Stimulated activated CD4-positive, alpha-beta T cell treated with anti-CD3 and anti-CD28 coated beads, Interleukin-15, amount 100 ng/mL, for 1 hour (primary cell): ENCODE measurements at places on chromosomes 3 and 15.

DNA sequence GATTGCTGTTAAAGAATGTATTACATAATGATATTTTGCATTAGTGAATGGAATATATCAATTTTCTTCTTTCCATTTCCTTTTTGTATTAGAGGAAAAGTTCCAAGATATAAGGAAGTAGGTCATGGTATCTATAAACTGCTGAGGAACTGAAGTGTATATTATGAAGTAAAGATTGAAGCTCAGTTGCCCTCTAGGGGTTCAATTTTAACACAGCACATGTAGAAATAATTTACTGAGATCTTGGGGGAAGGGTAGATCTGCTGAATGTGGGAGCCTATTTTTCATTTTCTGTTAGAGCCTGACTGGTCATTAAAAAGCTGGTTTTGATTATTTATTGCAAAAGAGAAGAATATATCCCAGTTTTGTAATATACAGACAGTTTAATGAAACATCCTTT, 45.2 kb downstream of the CMC1 start:
- DNase-seq = no peak

GRCh38 chr3:139434764-139435307, 41.5 kb downstream of the RBP2 start:
- DNase-seq = no peak

- no peak for DNase-seq
Measured at GRCh38 chr3:183161552-183162336, 790 bp downstream of the LAMP3 start.

GRCh38 chr3:88626456-88627120, 476.8 kb downstream of the C3orf38 start:
- no peak for DNase-seq

- DNase-seq = no peak
Measured at GRCh38 chr3:9380014-9380413, 17.2 kb downstream of the THUMPD3 start.

DNA sequence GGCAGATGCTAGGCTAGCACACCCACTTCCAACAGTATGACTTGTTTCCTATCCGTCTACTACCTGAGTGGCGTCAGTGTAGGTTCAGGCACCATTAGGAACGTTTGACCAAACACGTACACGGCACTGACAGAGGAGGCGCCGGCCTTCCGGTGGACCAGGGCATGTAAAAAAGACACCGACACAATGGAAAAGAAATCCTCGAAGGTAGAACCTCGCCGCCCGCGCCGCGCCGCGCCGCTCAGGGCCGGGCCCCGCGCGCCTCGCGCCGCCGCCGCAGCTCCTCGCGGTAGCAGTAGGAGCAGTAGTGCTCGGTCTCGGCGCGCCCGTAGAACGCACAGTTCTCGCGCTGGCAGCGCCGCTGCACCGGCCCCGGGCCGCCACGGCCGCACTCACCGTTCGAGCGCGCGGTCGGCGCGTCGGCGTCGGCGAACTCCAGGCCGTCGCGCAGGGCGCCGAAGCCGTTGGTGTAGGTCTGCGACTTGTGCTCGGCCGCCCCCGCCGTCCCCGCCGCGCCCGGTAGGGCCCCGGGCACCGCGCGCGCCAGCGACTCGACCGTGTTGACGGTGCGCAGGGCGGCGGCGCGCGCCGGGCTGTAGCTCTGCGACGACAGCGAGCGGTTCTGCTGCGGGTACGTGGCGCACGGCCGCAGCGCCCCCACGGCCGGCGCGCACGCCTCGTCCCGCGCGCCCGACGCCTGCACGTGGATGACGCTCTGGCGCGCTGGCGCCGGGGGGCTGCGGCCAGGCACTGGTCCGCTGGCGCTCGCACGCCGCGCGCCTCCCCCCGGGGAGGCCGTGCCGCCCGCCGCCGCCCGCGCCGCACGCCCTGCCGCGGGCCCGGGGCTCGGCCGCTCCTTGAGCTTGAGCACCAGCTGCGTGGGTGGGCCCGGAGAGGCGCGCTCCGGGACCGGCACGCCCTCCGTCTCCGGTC, 156.7 kb downstream of the KLF13 start:
- DNase-seq = no peak

GRCh38 chr15:60803059-60803458, 324.1 kb upstream of the ICE2 start:
- DNase-seq = no peak

- no peak for DNase-seq
Measured at GRCh38 chr3:129046037-129046731, 14.4 kb upstream of the GP9 start.

DNA sequence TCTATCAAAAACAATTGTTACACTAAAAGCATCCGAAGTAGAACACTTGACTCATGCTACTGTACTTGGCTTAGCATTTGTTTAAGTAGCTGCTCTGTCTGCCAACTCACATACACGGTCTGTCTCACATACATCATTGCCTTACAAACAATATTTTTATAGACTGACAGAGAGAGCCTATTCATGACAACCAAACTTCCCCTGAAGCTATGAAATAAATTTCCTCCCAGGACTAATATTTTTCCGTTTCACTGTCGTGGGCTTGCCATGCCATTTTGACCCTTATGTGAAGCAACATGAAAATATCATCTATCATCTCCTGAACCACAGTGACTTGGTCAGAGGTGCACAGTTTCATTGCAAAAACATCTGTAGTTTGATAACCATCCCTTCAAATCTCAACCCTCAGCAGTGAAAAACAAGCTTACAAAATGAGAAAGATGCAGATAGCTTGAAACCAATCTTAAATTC, 66.5 kb upstream of the PYGO1 start:
- no peak for DNase-seq

DNA sequence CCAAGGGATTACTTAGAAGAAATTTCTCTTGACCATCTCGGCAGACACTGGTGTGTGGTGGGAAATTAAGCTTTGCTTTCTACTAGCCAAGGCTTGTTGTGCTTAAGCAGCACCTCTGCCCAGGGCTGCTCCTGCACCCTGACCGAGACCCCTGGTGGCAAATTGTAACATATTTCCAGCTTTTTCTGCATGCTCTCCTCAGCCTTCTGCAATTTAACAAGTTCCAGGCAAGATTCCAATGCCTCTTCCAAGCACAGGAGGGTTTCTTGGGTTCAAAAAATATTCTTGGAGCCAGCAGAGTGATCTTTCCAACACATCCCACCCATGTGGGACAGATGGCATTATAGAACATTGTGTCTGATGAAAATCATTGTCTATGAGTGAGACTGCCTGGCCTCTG, 210.5 kb downstream of the CLSTN2 start:
- DNase-seq = no peak

GRCh38 chr15:96158938-96159337, 171.6 kb upstream of the NR2F2 start:
- DNase-seq = no peak

GRCh38 chr15:63045879-63046278, 3.3 kb downstream of the TPM1 start:
- no peak for DNase-seq

DNA sequence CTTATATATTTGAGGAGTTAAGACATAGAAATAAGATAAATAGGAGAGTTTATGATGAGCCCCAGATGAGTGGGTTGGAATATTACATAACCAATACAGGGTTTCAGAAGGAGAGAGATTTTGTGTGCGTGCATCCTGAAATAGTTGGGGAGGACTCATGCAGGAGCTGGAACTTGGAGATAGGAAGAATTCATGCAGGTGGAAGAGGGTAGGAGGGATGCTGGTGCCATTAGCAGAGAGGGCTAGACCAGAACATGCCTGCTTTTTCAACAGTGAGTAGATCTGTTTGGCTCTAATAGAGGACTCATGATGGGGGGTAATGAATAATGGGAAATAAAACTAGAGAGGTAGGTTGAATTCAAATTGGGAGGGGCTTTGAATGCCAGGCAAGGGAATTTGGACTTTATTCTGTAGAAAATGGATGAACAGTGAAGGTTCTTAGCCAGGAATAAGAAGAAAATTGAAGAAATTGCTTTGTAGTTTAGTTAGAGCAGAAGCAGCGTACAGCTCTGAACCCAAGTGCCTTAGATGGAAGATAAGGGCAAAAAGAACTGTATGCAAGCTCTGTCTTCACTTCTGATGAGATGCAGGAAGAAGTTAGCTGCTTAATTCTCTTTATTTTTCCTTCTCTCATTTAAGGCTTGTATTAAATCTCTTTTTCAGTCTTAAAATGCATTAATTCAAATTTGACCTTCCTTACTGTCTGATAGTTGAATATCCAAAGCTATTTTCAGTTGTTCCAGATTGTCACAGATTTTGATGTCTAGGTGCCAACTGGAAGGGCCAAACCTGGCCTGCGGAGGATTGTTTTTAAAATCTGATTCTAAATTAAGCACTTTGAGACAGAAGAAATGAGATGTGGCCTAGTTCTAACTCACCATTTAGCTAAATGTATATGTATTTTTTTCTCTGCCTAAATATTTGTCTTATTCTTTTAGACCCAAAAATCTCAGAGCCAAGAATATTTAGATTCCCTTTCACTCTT, 86.3 kb downstream of the PPM1L start:
- no peak for DNase-seq

DNA sequence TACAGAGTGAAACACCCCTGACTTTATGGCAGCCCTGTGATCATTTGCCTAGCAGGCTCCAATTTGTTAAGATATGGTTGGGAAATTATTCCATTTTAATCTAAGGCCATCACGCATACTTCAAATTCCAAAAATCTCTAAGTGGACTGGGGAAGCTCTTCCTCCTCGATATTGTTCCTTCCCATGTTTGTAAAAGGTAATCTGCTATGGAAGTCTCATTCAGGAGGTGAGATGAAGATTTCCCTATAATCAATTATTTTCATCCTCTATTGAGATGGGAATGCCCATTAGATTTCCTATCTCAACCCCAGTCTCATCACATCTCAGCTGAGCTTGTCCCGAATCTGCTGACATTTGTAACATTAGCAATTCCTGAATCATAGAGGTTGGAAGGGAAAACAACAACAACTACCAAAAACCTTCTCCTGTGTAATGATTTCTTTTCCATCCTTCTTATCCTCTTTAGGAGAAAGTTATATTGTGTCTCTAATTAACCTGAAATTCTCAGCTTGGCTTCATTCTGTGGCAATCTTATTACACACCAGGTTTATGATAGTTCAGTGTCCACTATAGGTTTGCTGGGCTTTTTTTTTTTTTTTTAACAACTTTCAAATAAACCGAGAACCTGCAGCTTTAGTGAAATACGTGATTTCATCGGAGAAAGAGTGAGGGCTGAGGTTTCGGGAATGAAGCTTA, 2.2 kb upstream of the NR2F2 start:
- DNase-seq = no peak

- no peak for DNase-seq
Measured at GRCh38 chr3:24493746-24494617, 668 bp downstream of the THRB start.

DNA sequence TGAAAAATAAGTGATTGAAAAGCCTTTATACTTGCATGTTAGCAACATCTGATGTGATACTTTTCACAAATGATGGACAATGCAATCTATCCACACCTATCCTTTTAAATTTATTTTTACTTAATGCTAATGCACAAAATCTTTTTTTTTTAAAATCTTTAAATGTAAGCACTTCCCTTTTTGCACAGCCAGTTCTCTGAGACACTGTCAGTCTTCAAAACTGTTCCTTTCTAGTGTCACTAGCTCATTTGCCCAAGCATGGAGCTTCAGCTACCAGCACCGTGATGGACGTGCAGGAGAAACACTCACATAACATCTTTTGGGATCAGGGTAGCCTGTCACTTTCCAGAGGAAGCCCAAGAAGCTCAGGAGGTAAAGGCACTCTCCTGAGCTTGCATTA, 50.1 kb downstream of the NR1D2 start:
- no peak for DNase-seq

GRCh38 chr3:123071146-123071545, 4.3 kb downstream of the PDIA5 start:
- DNase-seq = no peak

DNA sequence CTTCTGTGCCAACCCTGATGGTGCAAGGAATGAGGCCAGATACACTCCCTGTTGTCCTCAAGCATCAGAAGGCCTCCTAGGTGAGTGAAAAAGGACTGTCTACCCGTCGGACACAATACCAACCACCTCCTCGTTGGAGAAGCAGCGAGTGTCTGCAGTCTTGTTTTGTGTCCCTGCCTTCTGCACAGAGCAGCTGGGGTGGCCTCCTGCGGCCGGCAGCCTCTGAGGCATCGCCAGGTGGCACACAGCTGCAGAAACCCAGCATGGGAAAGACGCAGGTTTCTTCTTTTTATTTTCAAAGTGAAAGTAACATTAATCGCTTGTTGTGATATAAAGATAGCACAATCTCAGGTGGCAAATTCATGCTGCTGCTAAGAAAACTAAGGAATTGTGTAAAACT, 509.9 kb downstream of the OCA2 start:
- no peak for DNase-seq

- DNase-seq = no peak
Measured at GRCh38 chr15:74167891-74168331, 5.6 kb upstream of the ISLR start.

DNA sequence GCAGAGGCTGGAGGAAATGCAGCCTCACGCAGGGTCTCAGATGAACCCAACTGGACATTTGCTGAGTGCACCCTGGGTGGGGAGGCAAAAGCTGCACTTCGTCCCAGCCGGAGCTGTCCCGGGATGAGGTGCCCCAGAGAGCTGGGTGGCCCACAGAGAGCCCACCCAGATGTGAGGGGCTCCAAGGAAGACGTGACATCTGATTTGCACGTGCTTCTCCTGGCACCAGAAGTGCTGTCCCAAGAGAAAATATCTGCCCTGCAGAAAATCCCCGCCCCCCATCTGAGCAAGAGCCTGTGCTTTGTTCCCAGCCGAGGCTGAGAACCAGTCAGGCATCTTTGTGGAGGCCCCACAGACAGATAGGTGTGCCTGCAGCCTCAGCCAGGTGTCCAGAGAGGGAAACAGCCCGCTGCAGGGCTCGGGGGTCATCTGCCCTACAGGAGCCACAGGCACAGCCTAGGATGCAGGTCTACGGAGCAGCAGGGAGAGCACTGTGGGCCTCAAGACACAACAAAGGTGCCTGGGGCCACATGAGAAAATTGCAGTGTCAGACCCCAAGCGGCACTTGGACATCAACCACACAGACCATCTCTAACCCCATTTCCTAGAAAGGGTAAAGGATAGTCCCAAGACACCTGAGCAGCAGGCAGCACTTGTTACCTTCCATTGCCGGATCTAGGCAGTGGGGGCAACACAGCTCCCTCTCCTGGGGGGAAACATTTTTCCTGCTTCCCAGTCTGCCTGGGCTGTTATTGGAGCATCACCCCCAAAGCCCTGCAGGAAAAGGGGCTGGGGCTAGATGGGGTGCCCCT, 5.8 kb downstream of the TMIE start:
- DNase-seq = no peak

DNA sequence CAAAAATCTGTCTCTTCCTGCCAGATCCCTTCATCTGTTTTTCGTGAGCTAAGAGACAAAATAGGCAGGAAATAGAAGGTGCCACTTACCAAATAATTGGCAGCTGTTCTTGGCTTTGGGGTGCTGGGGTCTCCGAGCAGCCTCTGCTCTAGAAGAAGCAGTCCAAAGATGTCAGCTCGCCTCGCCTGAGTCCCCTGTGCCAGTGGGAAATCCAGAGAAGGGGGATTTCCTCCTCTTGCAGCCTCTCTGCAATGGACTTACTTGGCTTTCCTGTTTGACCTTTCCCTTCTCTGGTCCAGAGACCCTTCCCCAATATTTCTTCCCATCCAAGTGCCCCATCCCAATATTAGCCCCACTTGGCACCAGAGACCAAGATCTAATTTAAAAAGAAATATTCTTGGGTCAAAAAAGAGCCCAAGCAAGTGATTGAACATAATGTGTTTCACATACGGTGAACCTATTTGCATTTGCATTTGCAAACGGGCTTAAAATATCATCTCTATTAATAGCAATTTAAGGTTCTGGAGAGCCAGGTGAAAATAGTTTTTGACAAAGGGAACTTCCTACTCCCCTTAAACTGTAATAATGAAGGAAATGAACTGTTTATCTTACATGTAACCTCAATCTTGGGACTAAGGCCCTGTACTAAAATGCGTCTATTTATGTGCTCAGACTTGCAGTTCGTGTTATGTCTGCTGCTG, 23.2 kb downstream of the CD86 start:
- DNase-seq = no peak
